ENCODE measurements at places on chromosomes 2 and 18. TPM values are rescaled to one million over a fixed set of nuclear protein-coding genes. Genes with fewer than 3 reads are reported as not detected.

- H3K27ac ChIP-seq, result peak overlapping the region; percentile 60
- peaks cover 48% of the 10 kb centered on the region for H3K36me3 ChIP-seq
- no peak overlapping the region for H3K4me3 ChIP-seq
- H3K27me3 ChIP-seq, result no peaks in the 10 kb centered on the region
Measured at GRCh38 chr2:86027196-86027921, 78.3 kb downstream of the POLR1A start.

GRCh38 chr18:7369006-7369405, 138.1 kb downstream of the LRRC30 start:
- no peaks in the 10 kb centered on the region for H3K4me1 ChIP-seq
- H3K4me3 ChIP-seq, result no peak overlapping the region
- no peak for DNase-seq
- H3K27me3 ChIP-seq, result peaks cover 4% of the 10 kb centered on the region
- no peak overlapping the region for H3K27ac ChIP-seq

- H3K27ac ChIP-seq, result no peak overlapping the region
- peaks cover 74% of the 10 kb centered on the region for H3K27me3 ChIP-seq
- H3K4me1 ChIP-seq, result peaks cover 10% of the 10 kb centered on the region
- no peaks in the 10 kb centered on the region for H3K36me3 ChIP-seq
- no peak for DNase-seq
Measured at GRCh38 chr18:48162956-48163737, 232.7 kb upstream of the SMAD2 start.

- H3K36me3 ChIP-seq, result no peaks in the 10 kb centered on the region
- H3K27me3 ChIP-seq, result peaks cover 4% of the 10 kb centered on the region
- H3K27ac ChIP-seq, result no peak overlapping the region
- no peak overlapping the region for H3K4me3 ChIP-seq
- H3K4me1 ChIP-seq, result peaks cover 7% of the 10 kb centered on the region
Measured at GRCh38 chr2:128438586-128438985, 119.9 kb upstream of the HS6ST1 start.

DNA sequence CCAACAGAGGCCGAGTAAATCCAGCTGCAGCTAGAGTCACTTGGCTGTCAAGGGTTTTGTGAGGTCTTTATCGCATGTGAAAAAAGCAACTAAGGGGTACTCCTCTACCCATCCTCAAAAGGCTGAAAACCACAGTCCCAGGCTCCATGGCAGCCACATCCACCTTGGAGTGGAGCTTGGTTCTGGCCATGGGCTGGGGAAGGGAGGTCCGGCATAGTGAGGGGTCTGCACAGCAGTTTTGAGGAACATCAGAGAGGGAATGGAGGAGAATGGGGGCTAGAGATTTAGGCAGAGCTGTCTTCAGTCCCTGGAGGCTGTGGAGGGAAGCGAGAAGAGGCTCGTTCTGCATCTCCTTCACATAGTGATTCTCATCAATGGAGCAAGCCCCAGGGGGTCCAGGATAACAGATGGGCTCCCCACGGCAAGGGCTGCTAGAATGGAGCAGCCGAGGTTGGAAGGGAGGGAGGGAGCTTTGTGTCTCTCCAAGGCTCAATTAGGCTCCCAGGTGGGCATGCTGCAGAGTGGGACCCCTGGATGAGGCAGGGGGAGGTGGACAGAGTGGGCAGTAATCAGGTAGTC, 21.0 kb downstream of the MROH2A start:
- no peaks in the 10 kb centered on the region for H3K36me3 ChIP-seq
- H3K27ac ChIP-seq, result no peak overlapping the region
- peaks cover 4% of the 10 kb centered on the region for H3K4me1 ChIP-seq
- peaks cover 24% of the 10 kb centered on the region for H3K27me3 ChIP-seq

DNA sequence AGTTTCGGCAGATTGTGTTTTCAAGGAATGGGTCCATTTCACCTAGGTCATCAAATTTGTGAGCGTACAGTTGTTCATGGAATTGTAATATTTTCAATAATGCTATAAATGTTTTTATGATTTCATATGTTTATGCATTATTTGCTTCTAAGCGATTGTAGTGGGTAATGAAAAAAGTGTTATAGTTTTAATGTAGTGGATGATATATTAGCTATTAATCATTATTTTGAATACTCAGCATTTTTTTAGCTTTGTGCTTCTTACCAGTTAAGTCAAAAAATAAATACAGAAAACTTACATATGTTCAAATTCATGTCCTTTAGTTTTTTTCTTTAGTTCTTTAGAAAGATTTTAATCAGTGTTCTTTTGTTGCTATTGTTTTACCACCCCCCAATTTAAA, 677.0 kb downstream of the STK39 start:
- H3K36me3 ChIP-seq, result no peaks in the 10 kb centered on the region
- H3K4me3 ChIP-seq, result no peak overlapping the region
- no peaks in the 10 kb centered on the region for H3K27me3 ChIP-seq
- H3K27ac ChIP-seq, result no peak overlapping the region
- DNase-seq, result no peak

DNA sequence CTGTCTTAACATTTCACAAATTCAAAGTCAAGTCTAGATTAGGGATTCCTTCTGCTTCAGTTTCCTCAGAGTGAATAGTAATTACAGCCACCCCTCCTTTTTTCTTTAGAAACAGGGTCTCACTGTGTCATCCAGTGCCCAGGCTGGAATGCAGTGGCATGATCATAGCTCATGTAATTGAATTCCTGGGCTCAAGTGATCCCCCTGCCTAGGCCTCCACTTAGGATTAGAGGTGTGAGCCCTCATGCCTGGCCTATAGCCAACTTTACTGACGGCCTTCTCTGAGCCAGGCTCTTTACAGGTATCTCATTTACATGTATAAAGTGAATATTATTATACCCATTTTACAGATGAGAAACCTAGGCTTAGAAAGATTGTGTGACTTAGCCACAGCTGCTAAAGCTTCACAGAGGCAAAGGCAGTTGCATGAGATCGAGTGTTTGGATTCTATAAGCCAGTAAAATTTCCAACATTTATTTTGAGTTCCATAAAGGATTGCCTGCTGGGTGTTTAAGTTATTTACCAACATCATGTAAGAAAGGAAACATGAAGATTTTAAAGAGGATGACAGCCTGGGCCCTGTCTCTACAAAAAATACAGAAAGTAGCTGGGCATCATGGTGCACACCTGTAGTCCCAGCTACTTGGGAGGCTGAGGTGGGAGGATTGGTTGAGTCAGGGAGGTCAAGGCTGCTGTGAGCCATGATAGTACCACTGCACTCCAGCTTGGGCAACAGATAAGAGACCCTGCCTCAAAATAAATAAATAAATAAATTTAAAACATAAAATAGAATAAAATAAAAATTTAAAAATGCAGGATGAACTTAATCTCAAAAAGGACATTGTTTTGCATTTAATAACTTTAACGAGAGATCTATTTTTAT, 1.8 kb downstream of the ENOSF1 start:
- H3K27me3 ChIP-seq, result peaks cover 20% of the 10 kb centered on the region
- H3K4me1 ChIP-seq, result peaks cover 10% of the 10 kb centered on the region
- H3K36me3 ChIP-seq, result no peaks in the 10 kb centered on the region
- H3K4me3 ChIP-seq, result peak overlapping the region; percentile 88
- no peak for DNase-seq

DNA sequence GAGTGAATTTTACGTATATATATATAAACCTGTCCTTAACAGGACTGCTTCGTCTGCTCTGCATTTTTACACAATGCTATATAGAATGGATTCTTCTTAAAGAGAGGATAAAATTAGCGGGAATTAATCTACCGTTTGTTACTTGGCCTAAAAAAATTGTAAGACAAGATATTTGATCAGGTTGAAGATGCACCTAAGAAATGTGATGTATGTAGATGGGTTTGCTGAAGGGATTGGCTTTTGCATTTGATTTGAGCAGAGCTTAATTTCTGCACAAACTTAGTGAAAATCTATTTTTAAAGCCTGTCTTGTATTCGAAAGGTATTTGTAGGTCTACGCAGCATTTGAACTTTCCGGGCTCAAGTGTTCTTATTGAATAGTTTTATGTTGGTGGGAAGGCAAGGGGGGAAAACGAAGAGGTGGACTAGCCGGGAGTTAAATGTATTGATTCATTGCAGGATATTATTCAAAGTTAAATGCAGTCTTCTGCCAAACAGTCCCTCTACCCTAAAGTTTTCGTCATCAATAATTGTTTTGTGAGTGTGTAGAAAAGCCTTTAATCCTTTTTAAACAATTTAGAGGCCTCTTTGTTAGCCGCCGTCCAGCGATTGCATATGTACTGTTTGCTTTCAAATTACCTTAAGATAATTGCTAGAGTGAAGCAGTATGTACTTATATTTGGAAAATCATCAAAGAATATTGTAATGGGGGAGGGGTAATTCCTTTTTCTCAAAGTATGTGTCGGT, 1.2 kb downstream of the PPP1CB start:
- peaks cover 45% of the 10 kb centered on the region for H3K4me1 ChIP-seq
- no peak for DNase-seq
- peak overlapping the region; percentile 98 for H3K4me3 ChIP-seq
- H3K36me3 ChIP-seq, result no peaks in the 10 kb centered on the region
- H3K27ac ChIP-seq, result peak overlapping the region; percentile 98
- no peaks in the 10 kb centered on the region for H3K27me3 ChIP-seq

DNA sequence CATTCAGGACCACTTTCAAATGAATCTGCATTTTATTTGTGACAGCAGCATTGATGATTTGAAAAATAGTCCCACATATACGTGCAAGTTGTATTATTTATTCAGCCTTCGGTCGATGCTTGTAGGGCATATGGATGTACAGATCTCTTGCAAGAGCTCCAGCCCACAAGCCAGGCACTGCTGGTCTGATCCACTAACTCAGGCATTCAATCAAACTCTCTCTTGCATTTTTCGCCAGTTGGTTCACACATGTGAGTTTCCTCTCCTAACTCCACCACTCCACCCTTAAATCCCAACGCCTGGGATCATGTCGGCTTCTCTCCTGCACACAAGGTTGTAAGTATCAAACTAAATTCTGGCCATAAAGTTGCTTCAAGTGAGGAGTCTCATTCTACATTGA, 318.7 kb downstream of the CYP26B1 start:
- no peaks in the 10 kb centered on the region for H3K4me1 ChIP-seq
- no peaks in the 10 kb centered on the region for H3K36me3 ChIP-seq

- H3K36me3 ChIP-seq, result peaks cover 8% of the 10 kb centered on the region
- H3K27me3 ChIP-seq, result no peaks in the 10 kb centered on the region
- no peak overlapping the region for H3K4me3 ChIP-seq
- H3K27ac ChIP-seq, result no peak overlapping the region
- DNase-seq, result no peak
- H3K4me1 ChIP-seq, result peaks cover under 1% of the 10 kb centered on the region
Measured at GRCh38 chr2:109422758-109423500, 190.8 kb downstream of the SEPTIN10 start.

DNA sequence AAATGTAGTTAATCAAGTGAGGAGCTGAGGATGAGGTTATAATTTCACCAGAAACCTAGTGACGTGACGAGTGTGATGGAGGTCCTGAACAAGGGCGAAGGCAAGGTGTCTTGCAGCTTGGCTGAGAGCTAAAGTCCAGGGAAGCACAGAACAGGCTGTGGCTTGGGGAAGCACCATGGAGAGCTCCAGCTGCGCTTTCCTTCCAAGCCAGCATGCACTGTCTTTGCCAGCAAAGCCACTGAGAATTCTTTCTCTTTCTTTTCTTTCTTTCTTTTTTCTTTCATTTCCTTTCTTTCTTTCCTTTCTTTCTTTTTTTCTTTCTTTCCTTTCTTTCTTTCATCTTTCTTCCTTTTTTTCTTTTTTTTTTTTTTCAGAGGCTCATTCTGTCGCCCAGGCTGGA, 239.3 kb downstream of the FBXO15 start:
- no peaks in the 10 kb centered on the region for H3K4me1 ChIP-seq
- no peak overlapping the region for H3K27ac ChIP-seq
- DNase-seq, result no peak

DNA sequence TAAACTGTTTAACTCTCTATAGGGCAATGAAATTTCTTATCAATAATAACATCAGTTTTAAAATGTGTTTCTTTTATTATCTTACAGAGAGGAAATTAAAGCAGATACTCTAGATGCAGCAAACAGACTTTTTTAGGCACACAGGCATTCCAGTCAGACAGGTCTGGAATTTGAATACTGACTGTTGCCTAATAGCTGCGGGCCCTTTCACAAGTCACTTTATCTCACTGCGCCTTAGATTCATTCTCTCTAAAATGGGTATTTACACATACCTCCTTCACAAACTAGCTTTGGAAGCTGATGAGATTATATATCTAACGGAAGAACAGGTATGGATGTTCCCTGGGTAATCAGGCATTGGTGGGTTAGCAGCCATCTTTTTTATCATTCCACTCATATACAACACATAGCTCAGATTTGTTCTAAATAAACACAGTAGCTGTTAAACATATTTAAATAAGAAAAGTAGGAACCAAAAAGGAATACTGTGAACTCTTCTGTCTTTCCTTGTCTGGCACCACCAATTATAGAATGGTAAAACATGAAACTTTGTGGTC, 104.2 kb downstream of the LRP2 start:
- no peaks in the 10 kb centered on the region for H3K36me3 ChIP-seq
- H3K4me1 ChIP-seq, result no peaks in the 10 kb centered on the region
- no peak for DNase-seq
- no peak overlapping the region for H3K27ac ChIP-seq
- peaks cover 3% of the 10 kb centered on the region for H3K27me3 ChIP-seq

GRCh38 chr2:39007875-39008504, 112.9 kb downstream of the SOS1 start:
- H3K27me3 ChIP-seq, result no peaks in the 10 kb centered on the region
- DNase-seq, result no peak

GRCh38 chr2:227862227-227862740, 9.1 kb upstream of the DAW1 start:
- DNase-seq, result no peak
- H3K4me3 ChIP-seq, result no peak overlapping the region
- H3K27me3 ChIP-seq, result peaks cover 13% of the 10 kb centered on the region
- no peaks in the 10 kb centered on the region for H3K4me1 ChIP-seq
- no peaks in the 10 kb centered on the region for H3K36me3 ChIP-seq
- no peak overlapping the region for H3K27ac ChIP-seq

The UPP2 gene
- polyA plus RNA-seq, result not detected

The MDH1 gene
- polyA plus RNA-seq, result 264 TPM

The PCARE gene
- polyA plus RNA-seq, result not detected

The FAM228A gene
- polyA plus RNA-seq, result not detected

The SH2D6 gene
- polyA plus RNA-seq, result not detected

The TMEM87B gene
- 9.6 TPM for polyA plus RNA-seq

The ADCY3 gene
- 22.0 TPM for polyA plus RNA-seq
